ENCODE measurements at places on chromosomes 3 and 15.
A peak's percentile ranks its signal among the peaks of the same experiment; 100 is the strongest.

GRCh38 chr3:173238091-173238490 lies 97.1 kb upstream of the SPATA16 start:
- DNase-seq = no peak

GRCh38 chr3:185998136-185998535 lies 60.3 kb upstream of the TRA2B start:
- DNase-seq = no peak

GRCh38 chr3:14849638-14850230 lies 31.0 kb downstream of the FGD5 start:
- DNase-seq = no peak

- DNase-seq = no peak
These were observed 296.8 kb downstream of the RORA start for GRCh38 chr15:60932051-60932915.

- no peak for DNase-seq
These were observed 263.8 kb upstream of the UBE2E2 start for GRCh38 chr3:22939349-22939748.

DNA sequence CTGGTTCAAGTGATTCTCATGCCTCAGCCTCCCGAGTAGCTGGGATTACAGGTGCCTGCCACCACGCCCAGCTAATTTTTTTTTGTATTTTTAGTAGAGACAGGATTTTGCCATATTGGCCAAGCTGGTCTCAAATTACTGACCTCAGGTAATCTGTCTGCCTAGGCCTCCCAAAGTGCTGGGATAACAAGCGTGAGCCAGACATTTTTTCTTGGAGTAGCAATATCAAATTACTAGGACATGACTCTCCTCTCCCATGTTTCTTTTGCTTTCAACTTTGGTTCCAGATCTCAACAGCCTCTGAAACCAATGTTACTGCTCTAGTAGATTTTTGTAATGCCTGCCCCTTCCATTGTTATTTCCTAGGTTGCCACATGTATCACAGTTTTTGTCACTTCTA lies 462.0 kb downstream of the GBE1 start:
- no peak for DNase-seq

- no peak for DNase-seq
These were observed 125.8 kb upstream of the KCNH8 start for GRCh38 chr3:19022546-19022945.

DNA sequence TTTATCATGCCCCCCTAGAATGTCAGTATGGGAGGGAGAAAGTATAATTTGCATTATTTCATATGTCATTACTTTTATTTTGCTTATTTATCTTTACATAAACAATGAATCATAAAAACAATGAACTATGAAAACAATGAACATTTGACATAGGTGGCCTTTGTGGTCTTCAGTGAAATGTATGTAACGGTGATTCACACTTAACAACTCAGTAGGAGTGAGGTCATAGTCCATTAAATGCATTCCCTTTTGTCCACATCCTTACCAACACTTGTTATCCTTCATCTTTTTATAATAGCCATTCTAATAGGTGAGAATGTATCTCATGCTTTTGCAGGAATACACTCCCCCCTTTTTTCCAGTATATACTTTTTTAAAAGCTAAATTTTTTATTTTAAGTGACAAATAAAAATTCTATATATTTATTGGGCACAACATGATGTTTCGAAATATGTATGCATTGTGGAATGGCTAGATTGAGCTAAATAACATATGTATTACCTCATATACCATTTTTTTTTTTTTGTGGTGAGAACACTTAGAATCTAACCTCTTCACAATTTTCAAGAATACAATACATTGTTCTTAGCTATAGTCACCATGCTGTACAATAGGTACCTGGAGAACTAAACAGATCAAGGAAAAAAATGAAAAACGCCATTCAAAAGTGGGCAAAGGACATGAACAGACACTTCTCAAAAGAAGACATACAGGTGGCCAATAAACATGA lies 189.5 kb downstream of the WDR72 start:
- no peak for DNase-seq

DNA sequence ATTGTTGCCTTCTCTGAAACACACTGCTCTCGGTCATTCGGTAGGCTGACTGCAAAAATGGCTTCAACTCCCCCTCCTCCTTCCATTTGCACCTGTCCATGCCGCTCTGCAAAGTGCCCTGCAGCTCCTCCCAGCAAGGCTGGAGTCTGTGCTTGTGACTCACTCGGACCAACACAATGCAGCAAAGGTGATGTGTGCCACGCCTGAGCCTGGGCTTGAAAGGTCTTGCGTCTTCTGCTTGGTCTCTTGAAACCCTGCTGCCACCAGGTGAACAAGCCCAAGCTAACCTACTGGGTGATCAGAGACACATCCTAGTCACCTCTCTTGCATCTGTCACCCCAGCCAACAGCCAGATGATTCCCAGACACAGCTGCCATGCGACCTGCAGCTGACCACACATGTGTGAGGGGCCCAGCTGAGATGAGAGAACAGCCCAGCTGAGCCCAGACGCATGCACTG lies 71.1 kb downstream of the MGLL start:
- peak; percentile 65 for DNase-seq

DNA sequence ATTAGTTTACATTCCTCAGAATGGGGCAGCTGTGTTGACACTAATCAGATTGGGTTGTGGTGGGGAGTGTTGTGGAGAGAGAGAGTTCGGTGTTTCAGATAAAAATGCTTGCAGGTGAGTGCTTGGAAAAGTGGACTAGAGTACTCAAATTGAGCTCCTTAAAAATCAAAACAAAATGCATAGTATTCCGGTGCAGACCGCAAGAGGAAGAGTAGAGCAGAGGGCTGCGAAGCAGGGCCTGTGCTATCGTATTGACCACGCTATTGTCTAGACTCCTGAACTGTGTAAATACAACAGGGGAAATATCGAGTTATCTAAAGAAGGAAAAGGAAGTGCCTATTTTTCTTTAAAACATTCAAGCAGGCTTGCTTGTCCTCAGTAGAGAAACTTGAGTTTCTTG lies 159.5 kb downstream of the TP63 start:
- no peak for DNase-seq

DNA sequence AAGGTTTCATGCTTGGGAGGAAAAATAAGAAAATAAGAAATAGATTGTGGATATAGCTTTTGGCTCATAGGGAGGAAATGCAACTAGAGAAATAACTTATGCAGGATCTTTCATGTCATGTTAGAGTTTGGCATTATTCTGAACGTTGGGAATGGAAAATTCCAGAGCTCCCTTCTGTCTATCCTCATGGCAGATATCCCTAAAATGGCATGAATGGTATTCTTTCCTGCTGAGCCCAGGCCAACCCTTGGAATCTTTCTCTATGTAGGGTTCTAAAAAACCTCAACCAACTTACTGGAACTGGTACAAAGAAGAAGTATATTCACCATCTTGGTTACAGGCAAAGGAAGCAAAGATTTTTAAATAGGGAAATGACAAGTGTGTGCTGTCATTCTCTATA lies 212.5 kb downstream of the CHST2 start:
- DNase-seq = no peak

DNA sequence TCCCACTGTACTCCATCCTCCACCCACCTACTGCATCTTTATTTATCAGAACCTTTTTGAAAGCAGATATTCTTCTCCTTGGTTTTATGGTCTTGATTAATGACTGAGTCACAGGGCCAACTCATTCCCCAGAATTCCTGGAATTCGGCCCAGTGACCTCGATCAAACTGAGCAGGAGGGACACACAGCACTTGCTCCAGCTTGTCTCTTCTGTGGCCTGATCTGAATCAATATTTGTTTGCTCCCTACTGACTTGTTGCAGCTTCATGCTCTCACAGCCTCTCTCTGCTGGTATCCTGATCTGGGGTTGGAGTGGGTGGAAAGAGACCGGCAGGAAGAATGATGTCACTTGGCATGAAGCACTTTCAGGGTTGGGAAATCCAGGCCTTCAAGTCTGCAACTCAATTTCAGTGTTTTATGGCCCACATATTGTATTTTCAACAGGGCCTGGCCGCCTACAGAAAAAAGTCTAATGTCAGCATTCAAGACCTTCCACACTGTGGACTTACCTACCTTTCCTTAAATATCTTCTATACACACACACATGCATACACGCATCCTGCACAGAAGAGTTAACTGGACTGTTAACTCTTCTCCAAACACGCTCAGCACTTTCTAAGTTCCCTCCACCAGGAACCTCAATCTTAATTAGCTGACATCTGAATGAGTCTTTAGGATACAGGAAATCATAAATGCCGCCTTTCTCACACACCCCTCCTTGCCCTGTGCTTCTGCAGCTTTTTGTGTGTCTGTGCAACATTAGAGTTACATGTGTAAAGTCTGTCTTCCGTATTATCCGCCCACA lies 4.6 kb downstream of the ANXA2 start:
- no peak for DNase-seq

DNA sequence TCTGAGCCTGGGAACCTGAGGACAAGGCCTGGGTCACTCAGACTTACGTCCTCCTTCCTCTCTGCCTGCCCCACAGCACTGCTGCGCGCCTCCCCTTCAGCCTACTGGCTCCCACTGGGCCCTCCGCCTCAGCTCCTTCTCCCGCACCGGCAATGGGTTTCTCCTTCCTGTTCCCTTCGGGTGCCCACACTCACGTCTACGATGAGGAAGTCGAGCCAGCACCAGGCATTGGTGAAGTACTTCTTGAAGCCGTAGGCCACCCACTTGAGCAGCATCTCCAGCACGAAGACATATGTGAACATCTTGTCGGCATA lies 70.0 kb downstream of the EXOG start:
- DNase-seq = no peak

DNA sequence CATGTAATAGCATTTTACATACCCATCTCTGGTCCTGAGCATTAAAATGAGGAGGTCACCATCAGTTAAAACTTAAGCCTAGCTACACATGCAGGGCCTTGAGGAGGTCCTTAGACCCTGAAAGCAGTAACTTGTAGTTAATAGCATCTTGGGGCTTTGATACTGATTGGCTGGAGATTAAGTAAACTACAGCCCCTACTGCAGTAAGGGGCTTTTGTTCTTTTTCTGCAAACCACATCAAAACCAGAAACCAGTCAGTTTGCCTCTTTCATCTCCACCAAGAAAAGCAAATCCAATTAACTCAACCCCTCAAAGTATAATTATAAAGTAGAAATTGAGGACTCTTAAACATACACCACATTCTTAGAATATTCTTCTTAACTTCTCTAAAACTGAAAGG lies 622.7 kb downstream of the ZPLD1 start:
- DNase-seq = no peak

Measured in NCI-H187 (cell line).